ENCODE measurements at places on chromosomes 5 and 9.
A peak's percentile ranks its signal among the peaks of the same experiment; 100 is the strongest.

DNA sequence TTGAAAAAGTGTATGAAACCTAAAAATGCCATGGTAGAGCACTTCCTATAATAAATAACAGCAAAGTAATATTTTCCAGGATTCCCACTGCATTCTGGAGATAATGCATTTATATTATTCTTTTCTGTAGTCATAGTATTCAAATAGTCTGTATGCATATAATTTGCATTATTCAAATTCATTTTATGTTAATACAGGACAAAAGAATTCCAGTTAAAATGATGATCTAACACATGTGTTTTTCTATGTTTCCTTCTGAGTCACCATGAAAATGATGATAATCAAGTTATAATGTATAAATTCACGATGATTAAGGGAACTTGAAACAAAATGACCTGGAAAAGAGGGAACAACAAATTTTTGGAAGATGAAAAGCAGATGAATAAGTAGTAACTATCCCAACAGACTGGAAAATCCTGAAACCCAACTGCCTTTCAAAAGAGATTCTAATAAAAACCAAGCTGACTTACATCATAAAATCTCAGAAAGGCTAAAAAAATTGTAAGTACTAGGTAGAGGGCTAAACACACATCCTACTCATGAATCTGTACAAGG lies 358.6 kb upstream of the PAPPA start:
- DNase-seq: peak; percentile 10

DNA sequence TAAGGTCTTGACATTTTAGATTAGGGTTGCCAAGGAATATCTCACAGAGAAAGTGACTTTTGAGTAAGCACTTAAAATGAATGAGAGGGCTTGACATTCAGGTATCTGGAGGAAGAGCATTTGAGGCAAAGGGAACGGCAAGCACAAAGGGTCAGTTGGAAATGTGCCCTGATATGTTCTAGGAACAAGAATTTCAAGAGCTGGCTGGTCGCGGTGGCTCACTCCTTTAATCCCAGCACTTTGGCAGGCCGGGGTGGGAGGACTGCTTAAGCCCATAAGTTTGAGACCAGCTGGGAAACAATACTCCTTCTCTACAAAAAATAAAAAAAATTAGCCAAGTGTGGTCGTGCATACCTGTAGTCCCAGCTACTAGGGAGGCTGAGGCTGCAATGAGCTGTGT lies 16.5 kb downstream of the KIAA1958 start:
- no peak for DNase-seq

- DNase-seq: peak; percentile 68
These were observed 206.7 kb downstream of the FAM114A2 start for GRCh38 chr5:153831973-153832372.

GRCh38 chr5:92909602-92909962 lies 671.4 kb downstream of the NR2F1-AS1 start:
- DNase-seq: peak; percentile 13

GRCh38 chr5:150238646-150239045 lies 48.8 kb downstream of the SLC6A7 start:
- DNase-seq: no peak

GRCh38 chr5:133420440-133421301 lies 191.7 kb downstream of the FSTL4 start:
- no peak for DNase-seq

DNA sequence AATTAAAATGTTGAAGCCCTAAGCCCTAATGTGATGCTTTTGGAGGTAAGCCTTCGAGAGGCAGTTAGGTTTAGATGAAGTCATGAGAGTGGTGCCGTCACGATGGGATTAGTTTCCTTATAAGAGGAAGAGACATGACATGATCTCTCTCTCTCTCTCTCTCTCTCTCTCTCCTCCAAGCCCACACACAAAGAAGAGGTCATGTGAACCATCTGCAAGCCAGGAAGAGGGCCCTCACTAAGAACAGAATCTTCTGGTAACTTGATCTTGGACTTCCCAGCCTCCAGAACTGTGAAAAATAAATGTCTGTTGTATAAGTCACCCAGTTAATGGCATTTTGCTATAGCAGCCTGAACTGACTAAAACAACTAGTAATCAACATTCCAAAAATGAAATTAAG lies 175.5 kb downstream of the GNA14 start:
- peak; percentile 70 for DNase-seq

GRCh38 chr5:110625376-110625999 lies 101.0 kb downstream of the TMEM232 start:
- DNase-seq: peak; percentile 34

Data from EH (cell line).